ENCODE measurements at places on chromosomes 7 and 10.

DNA sequence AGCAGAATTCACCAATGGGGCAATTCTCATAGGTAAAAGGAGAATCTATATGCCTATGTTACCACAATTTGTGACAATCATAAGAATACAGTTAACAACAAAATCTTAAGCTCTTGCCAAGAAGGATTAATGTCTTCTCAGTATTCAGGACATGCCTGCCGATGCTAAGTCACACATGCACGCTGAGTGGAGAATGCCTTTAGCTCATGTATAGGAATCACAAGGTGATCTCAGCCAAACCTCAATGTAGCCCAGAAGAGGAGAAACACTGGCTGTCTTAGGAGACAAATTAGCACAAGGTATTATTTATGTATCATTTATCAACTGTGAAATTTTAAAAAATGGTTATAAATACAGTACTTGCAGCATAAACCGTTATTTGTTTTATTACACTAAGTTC lies 2.7 kb downstream of the HTR7 start:
- DNase-seq = no peak

DNA sequence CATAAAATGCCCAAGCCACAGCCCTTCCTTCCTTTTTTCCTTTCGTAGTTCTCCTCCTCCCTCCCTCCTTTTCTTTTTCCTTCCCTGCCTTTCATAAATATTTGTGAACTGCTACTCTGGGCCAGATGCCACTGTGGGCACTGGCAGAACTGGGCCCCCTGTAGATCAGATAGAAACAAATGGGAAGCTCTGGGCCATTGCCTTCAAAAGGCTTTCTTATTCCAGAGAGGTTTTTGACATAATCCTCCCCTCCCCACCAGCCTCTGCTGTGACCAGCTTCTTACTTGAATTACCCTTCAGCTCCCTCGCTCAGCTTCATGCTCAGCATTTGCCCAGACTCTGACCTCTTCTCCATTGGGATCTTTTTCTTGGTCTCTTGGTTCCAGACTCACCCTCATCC lies 886.8 kb downstream of the LRMDA start:
- no peak for DNase-seq

- no peak for DNase-seq
Measured at GRCh38 chr10:119461380-119461779, 81.1 kb downstream of the RGS10 start.

DNA sequence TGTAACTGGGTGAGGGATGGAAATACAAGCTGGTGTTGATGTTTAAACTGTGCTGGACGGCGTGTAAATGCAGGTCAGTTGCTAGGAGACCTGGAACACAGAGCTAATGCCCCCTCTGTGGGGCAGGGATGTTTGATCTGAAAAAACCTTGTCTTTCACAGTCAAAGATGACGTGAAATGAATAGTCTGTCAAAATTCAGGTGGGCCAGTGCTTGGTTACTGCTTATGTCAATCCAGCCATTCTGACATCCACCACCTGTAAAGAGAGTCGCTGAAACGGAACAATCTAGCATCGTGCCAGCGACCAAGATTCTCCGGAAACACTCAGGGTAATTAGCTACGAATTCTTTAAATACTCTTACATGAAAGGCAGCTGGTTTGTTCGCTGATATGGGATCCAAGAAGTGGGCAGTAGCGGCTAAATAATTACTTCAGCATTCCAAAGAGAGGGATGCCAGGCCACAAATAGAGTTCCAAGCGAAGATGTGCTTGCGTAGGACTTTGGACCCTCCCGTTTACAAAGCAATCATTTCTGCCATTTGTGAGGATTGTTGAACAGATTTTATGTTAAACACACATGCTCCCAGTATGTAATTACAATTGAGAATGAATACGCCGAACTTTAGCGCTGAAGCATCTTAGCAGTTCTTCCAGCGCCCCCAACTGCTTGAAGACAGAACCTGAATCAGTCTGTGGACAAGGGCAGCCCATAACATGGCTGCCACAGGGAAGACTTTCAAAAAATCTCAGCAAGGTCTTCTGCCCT lies 7.3 kb upstream of the ASB4 start:
- DNase-seq = no peak

- DNase-seq = no peak
Measured at GRCh38 chr7:128108129-128108528, 76.9 kb upstream of the LRRC4 start.

DNA sequence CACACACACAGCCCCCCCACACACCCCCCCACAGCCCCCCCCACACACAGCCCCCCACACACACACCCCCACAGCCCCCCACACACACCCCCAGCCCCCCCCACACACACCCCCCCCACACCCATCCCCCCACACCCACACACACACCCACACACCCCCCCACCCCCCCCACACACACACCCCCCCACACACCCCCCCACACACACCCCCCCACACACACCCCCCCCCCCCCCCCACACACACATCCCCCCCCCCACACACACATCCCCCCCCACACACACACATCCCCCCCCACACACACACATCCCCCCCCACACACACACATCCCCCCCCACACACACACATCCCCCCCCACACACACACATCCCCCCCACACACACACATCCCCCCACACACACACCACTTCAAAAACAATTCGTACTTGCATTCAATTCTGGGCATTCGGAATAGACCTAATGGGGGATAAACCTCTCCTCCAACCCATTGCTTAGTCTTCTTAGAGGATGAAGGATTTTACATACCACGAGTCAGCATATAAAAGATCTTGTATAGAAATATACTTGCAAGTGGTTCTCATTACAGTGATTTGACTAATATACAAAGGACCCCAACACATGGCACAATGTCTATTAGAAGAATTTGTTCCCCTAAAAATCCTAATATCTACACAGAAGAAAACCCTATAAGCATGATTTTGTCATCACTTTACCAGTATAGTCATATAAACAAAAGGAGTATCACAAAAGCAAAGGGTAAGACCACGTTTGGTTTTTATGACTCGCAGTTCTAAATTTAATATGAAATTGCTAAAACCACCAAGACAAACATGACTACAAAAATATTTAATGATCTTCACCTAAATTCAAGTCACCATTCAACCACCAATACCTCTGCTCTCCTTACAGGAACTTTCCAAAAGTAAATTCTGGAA lies 80.9 kb downstream of the DIP2C start:
- DNase-seq = no peak

GRCh38 chr7:17939606-17940301 lies 540 bp downstream of the SNX13 start:
- DNase-seq = no peak

GRCh38 chr7:41503438-41503837 lies 199.5 kb downstream of the INHBA start:
- DNase-seq = no peak

- no peak for DNase-seq
Measured at GRCh38 chr10:119478111-119478802, 64.3 kb downstream of the RGS10 start.

- no peak for DNase-seq
Measured at GRCh38 chr10:79331226-79331625, 16.0 kb upstream of the PPIF start.

- no peak for DNase-seq
Measured at GRCh38 chr10:43409385-43410109, 561 bp upstream of the HNRNPF start.

DNA sequence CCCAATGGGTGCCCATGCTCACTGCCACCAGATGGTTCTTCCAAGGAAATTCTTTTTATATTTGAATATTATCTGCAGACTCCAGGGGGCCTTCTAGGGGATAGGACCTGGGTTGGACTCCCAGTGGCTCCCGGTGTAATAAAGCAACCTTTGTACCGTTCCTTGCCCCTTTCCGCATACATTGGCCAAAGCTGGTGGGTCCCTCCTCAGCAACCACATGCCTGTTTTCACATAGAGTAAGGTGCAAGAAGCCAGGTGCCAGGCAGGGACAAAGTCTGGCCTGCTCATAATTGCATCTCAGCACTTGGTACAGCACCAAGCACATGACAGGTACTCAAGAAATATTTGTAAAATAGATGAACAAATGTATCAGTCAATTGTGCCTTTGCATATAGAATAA lies 46.4 kb upstream of the PPP1R3C start:
- no peak for DNase-seq

- no peak for DNase-seq
Measured at GRCh38 chr10:59878289-59878688, 28.1 kb downstream of the CCDC6 start.

GRCh38 chr7:121330053-121330833 lies 1.4 kb downstream of the WNT16 start:
- no peak for DNase-seq

DNA sequence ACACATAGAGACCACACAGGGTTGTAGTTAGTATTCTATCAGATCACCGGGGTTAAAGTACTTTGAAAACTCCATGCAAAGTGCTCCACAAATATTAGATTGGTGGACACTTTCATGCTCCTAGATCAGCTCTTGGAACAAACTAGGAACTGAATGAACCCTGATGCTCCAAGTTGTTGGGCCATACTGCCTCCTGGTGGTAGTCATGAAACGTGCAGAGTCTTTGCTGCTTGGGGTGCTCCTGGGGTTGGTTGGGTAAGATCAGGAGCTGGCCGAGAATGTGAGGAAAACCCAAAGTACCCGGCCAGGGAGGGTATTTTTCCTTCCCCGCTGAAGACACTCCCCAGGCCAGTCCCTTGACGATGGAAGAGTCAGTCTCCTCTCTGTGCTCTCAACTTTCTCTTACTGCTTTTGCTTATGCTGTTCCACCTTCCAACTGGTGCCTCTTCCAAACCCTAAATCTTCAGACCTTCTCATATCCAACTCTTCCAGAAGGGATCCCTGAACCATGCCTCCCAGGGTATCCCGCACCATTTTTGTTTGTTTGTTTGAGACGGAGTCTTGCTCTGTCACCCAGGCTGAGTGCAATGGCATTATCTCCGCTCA lies 918 bp upstream of the RPEL1 start:
- DNase-seq = peak; percentile 71

GRCh38 chr10:60757420-60757895 lies 20.8 kb upstream of the CDK1 start:
- DNase-seq = no peak

DNA sequence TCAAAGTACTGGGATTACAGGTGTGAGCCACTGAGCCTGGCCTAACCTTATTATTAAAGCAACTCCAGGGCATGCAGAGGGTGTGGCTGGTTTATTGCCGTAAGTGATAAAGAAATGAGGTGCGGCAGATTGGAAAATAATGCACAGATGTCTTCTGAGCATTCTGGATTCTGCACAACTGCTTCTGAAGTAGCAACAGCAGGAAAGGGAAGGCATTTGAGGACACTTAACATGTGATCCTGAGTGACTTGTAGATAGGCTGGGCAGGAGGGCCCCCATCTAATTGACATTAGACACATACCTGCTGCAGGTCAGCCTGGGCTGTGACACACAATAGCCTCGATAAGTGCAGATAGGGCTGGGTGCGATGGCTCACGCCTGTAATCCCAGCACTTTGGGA lies 5.6 kb downstream of the RHBDD2 start:
- DNase-seq = no peak

DNA sequence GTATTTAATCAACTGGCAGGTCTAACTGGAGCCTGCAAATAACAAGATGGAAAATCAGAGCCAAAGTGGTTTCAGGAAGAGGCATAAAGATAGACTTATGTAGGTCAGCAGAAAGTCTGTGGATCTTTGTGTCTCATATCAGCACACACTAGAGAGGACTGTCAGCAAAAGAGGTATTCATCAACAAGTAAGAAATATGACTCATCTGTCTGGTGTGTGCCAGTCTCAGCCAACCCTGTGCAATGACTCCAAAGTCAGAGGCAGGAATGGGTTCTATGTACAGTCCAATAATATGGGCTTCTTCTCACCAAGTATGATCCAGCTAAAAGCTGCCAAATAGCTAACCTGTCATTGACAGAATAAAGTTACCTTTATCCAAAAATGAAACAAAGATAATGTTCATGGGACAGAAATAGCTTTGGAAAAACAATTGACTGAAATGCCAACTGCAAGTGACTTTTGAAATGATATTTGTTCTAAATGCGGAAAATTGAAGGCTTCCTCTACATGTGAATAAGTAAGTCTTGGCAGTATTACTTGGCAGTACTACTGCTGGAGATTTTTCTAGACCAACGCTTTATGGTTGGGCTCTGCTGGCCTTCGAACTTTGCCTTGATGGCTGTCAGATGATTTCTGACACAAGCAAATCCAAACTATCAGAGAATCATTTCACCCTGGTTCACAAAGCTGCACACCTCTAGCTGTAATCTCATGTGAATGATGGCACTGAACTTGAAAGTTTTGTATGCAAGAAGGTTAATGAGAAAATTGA lies 272.3 kb upstream of the SEMA3C start:
- no peak for DNase-seq

DNA sequence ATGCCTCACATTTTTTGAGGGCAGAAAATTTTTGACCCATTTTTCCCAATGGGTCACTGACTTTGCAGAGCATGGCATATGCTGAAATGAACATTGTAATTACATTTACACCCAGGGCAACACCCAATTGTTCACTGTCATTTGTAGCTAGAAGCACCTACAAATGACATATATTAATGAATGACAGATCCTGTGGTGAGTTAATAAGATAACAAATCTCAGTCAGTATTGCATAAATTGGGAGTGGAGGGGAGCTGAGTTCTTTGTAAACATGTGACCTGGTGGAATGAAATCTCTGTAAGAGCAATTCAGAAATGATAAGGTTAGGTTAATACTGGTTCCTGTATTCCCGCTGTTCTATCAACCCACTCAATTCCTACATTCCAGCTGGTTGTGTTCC lies 255.1 kb upstream of the LRRN3 start:
- DNase-seq = no peak

DNA sequence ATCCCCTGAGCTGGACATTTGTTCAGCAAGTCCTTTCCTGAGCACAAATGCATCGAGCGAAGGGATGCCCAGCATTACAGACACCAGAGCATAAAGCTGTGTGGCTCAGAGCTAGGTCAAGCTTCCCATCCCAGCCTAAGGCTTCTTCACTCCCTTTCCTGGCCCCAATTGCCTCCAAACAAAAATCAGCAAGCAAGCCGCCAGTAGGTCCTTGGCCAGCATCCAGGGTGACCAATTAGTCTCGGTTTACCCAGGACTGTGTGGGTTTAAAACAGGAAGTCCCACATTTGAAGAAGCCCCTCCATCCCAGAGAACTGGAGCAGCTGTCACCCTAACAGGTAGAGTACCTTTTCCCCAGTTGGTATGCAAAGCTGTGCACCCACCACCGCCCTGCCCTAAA lies 51.2 kb downstream of the PRKAG2 start:
- no peak for DNase-seq

DNA sequence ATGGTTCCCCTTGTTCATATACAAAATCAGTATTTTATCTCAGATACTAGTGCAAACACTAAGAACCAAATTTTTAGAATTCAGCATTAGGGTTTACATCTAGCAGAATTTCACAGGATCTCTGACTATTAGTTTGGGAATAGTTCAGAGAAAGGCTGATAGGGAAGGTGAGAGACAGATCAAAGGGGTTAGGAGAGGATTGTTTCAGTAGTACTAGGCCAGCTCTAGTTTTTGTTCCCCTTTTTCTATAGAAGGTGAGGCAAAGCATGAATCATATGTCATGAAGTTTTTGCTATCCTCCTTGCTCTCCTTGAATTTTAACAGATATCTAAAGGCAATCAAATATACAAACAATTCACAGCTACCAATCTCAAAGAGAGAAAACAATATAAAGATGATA lies 26.1 kb upstream of the CTNNA3 start:
- no peak for DNase-seq
